ENCODE measurements at places on chromosomes 5 and 9.

DNA sequence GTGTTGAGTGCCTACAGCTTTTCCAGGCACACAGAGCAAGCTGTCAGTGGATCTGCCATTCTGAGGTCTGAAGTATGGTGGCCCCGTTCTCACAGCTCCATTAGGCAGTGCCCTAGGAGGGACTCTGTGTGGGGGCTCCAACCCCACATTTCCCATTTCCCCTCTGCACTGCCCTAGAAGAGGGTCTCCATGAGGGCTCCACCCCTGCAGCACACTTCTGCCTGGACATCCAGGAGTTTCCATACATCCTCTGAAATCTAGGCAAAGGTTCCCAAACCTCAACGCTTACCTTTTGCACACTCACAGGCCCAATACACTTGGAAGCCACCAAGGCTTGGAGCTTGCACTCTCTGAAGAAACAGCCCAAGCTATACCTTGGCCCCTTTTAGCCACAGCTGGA is 131.3 kb downstream of the DEPDC1B start:
- no peak for DNase-seq

DNA sequence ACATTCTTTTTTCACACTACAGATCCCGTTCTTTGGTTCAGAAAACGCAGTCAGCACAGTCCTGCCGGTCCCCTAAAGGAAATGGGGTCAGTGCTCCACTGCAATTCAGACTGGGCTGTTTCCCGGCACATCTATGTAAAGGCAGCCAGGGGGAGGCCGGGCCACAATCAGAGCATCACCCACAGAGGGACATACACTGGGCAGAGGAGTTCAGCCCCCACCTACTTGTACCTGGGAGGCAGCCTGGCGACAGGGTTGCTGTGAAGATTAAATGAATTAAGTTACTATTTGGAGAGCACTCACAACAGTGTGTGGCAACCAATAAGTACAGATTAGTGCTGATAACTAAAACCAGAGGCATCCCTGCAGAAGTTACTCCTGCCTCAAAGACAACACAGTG is 4.5 kb downstream of the PTPN3 start:
- DNase-seq = no peak

DNA sequence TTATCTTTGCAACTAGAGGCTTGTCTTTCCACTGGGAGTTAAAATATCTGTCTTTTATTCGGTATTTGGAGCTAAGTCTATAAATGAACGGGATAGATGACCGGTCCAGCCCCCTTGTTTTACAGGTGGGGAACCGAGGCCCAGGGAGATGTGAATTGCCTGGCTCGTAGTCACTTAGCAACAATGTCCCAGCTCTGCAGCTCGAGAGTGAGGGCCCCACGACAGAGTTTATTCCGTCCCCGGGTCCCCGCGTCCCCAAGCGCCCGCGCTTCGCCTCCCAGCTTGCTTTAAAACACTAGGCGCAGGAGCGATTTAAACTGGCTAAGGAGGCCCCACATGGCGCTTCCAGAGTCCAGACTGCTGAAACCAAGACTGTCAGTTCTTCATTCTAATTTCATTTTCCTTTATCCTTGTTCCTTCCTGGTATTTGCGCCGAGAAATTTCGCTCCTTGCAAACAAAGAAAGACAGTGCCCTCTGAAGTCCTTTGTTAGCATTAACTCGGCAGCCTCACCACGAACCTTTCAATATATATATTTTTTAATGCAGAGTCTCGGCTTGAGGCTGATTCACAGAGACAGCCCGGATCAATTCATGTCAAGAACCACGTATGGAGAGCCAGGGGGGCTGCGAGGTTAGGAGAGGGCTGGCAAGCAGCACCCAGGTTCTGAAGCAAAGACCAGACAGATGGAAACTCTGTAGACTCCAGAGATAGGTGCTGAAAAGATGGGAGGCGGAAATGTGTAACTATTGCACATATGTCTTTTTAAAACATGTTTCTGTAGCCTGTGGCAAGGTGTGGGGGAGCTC is 1.4 kb upstream of the ENC1 start:
- peak; percentile 67 for DNase-seq

GRCh38 chr5:119274030-119274766 is 81.6 kb upstream of the TNFAIP8 start:
- DNase-seq = no peak

GRCh38 chr5:141646026-141646425 is 5.2 kb downstream of the FCHSD1 start:
- DNase-seq = no peak

GRCh38 chr5:3105581-3105980 is 354.1 kb upstream of the IRX2 start:
- no peak for DNase-seq

DNA sequence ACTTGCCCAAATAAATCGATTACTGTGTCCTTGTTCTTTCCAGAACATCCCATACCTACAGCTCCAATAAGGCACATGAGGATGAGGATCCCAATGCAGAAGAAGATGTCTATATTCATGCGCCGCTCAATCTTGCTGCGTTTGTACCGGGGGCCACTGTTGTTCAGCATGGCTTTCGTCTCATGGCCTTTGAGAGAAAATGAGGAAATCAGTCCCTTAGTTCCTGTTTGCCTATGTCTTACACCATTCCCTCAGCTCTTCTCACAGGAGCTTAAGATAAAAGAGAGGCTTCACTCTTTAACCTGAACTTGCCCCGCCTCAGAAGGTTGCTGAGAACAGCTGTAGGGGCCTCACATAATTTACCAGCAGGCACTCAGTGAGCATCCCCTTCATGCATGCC is 211.6 kb downstream of the ATP10B start:
- DNase-seq = no peak

- DNase-seq = no peak
These were observed 176.2 kb downstream of the GAPVD1 start for GRCh38 chr9:125437771-125438221.

DNA sequence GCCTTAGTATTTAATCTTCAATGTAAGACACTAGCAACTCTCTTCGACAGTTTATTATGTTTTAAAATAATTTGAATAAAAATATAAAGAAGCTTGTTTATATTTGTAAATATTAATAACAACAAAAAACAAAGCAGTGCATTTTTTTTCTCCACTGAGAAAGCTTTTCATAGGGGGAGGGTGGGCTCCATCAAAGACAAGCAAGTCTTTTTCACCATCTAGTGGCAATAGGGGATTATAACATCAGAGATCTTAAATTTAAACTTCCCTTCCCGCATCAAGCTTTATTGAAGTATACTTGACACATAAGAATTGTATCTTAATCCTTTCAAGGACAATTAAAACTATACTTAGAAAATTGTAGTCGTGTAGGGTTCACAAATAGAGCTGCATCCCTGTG is 9.3 kb upstream of the OR13F1 start:
- no peak for DNase-seq

- no peak for DNase-seq
These were observed 76.0 kb upstream of the CD180 start for GRCh38 chr5:67272453-67273130.

GRCh38 chr5:78979909-78980308 is 5.2 kb downstream of the ARSB start:
- DNase-seq = no peak

- DNase-seq = no peak
These were observed 41.2 kb downstream of the RALGPS1 start for GRCh38 chr9:126955811-126956210.

GRCh38 chr9:7178729-7179128 is 421.0 kb downstream of the KDM4C start:
- no peak for DNase-seq

GRCh38 chr5:149268928-149269557 is 2.6 kb upstream of the AFAP1L1 start:
- no peak for DNase-seq

GRCh38 chr9:2718001-2718697 is 839 bp downstream of the KCNV2 start:
- DNase-seq = no peak

DNA sequence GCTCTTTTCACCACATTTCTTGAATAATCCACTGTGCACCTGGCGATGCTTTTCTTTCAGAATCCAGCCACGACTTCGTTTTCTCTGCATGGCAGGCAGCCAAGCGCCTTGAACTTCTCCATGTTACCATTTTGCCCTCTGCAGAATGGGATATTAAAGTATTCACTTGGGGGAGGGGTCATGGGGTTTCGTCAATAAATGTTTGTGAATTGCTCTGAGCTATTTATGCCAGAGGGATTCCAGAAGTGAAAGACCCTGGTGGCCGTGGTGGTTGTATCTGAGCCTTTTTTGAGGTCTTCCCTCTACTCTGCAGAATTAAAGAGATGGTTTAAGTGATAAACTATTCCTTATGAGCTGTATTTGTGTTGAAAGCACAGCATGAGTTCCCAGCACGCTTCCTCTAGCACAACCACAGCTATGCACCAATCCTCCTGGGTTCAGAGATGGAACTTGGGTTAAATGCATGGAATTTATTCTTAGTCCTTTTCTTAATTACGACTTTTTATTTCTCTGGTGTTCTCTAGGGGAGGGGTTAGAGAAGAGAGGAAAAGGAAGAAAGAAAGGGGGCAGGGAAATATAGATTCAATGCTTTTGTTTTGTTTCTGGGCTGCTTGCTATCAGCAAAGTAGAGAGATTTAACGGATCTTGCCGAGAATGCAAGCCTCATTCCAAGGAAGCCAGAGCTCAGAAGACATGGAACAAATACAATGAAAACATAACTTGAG is 478.2 kb upstream of the TNC start:
- DNase-seq = peak; percentile 59

DNA sequence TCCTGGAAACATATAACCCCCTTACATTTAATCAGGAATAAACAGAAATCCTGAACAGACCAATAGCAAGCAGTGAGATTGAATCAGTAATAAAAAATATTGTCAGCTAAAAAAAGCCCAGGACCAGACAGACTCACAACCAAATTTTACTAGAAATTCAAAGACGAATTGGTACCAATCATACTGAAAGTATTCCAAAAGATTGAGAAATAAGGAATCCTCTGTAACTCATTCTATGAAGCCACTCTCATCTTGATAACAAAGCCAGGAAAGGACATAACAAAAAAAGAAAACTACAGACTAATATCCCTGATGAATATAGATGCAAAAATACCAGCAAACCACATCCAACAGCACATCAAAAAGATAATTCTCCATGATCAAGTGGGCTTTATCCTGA is 714.0 kb downstream of the SEMA5A start:
- no peak for DNase-seq

GRCh38 chr9:135281151-135281550 is 193.7 kb downstream of the OLFM1 start:
- no peak for DNase-seq

- DNase-seq = no peak
These were observed 37.2 kb downstream of the SAR1B start for GRCh38 chr5:134595458-134595838.

DNA sequence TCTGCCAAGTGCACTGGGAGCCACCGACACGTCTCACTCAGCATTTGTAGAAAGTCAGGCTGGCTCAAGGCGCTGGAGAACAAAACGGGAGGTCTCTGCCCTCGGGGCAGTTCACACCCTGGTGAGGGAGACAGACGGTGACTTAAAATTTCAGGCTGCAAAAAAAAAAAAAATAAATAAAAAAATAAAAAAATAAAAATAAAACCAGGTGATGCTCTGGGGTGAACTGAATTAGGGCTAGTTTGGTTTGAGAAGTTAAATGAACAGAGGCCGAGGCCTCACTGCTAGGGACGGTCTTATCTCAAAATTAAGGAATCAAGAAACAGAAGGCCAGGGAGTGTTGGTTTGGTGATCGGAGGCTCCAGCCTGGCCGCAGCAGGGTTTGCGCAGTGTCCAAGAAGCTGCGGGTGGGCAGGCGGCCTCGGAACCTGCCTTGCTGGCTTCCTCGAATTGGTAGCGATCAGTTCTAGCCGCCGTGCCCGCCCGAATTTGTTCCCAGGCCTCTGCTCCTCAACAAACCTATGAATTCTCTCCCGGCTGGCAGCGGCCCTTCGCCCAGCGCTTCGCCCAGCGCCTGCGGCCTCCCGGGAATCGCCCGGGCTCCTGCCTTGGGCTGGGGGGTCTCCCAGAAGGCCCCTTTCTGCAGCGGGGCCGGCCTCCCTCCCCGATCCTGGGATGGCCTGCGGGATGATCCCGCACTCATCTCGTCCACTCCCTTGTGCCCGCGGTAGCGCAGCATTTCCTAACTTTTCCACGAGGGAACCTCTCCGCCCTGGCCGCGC is 1.5 kb downstream of the NKX2-5 start:
- DNase-seq = no peak

DNA sequence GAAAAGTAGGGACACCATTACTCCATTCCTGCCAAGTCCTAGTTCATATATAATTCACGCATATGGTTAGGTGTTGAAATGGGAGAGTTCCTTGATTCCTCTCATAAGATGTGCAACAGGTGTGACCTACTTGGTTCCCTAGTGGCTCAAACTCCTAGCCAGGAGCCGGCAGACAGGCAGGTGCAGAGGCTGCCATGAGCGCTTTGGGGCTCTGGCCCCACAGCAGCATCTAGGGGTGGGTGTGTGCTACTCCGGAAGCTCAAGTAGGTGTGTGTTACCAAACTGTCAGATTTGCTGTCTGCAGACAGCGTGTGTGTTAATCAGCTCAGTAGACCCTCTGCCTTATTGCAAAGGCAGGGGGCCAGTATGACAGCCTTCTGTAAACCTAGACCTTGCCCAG is 1652.4 kb upstream of the ACO1 start:
- DNase-seq = no peak

DNA sequence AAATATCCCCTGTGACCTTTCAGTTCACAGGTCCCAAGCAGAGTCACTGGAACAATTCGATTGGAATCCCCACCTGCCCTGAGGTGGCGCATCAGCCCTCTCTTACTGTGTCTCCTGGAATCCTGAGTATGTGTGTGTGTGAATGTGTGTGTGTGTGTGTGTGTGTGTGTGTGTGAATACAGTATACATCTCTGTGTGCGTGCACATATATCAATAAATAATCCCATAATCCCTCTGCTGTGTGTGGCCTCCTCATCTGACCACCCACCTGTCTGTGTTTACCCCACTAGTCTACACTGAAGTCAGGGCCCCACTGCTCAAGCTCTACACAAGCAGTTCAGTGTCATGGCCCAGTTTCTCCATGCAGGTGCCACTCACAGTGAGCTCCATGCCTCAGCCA is 187.4 kb downstream of the ERCC6L2 start:
- DNase-seq = no peak

DNA sequence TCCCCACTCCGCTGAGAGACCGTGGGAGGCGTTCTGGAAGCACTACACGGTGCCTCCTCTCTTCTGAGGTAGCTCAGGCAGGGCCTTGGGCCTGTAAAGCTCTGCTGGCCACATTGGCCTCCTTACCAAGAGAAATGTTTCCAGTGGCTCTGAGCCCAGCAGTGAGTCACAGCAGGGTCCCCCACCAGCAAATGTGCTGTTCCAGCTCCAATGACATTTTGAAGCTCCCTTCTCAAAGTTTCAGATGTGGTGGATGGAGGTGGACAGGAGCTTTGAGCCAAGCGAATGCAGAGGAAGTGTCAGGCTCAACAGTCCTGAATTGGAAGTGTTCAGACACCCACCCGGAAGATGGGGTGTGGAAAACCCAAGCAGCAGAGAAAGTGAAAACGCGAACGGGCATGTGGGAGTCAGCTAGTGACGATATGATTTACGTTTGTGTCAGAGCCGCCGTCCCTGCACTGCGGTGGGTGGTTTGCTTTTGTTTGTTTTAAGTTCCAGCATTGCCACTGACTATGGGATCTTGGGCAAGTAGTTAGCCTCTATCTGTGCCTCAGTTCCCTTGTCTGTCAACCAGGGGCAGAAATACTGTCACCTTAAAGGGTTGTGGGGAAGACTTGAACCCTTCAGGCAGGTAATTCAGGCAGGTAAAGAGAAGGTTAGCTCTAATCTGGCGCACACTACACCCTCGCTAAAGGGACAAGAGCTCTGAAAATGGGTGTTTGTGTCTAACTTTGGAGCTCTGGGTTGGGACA is 38.2 kb downstream of the C5orf15 start:
- DNase-seq = peak; percentile 47

All from left hindlimb (tissue), 1 donor.